Stimulated activated CD8-positive, alpha-beta memory T cell treated with anti-CD3 and anti-CD28 coated beads, Interleukin-7, amount 100 ng/mL, for 1 hour (primary cell): ENCODE measurements at places on chromosomes 2 and 18.

- DNase-seq, result no peak
Measured at GRCh38 chr2:9844576-9844975, 1.3 kb downstream of the TAF1B start.

DNA sequence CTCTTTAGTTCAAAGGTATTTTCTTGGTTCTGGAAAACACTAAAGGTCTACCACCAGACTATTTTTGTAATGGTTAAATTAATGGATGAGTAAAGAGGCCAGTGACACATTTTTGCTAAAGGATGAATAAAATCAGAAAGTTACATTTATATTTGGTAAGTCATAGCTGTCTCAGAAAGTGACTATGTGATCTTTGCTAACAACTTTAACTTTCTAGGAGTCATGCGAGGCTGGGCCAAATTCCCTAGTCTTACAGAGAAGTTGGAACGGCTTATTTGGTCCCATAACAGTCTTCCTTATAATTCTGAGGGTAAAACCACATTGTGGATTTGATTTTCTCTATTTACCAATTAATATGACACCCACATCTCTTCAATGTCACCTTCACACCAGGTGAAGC is 198.1 kb downstream of the PDE1A start:
- DNase-seq, result no peak

- no peak for DNase-seq
Measured at GRCh38 chr2:232203936-232204335, 174.6 kb upstream of the ALPP start.

DNA sequence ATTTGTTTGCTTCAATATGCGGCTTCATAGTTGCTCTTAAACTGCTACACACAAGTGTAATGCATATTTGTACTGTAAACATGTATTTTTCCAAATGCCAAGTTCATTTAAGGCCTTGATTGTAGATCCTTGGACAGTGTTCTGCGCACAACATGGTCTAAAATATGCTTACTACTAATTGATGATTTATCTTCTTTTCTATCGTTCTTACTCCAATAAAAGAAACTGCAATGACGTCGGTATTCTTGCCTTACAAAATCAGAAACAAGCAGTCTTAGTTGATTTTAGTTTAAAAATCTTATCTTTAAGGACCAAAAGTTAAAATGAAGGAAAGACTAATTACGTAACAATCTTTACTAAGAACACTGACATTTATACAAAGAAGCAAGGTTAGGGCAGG is 224.3 kb upstream of the SMAD7 start:
- DNase-seq, result no peak
